Stimulated activated naive CD4-positive, alpha-beta T cell (primary cell): ENCODE measurements at places on chromosomes 12 and 14.

- no peak for DNase-seq
Observed at GRCh38 chr14:101410126-101410525, 151.2 kb upstream of the DIO3 start.

- no peak for DNase-seq
Observed at GRCh38 chr14:101028971-101029667, 125.6 kb upstream of the RTL1 start.

- no peak for DNase-seq
Observed at GRCh38 chr12:15592934-15593333, 196.3 kb downstream of the EPS8 start.

- DNase-seq: no peak
Observed at GRCh38 chr12:71306808-71307207, 132.8 kb upstream of the LGR5 start.

DNA sequence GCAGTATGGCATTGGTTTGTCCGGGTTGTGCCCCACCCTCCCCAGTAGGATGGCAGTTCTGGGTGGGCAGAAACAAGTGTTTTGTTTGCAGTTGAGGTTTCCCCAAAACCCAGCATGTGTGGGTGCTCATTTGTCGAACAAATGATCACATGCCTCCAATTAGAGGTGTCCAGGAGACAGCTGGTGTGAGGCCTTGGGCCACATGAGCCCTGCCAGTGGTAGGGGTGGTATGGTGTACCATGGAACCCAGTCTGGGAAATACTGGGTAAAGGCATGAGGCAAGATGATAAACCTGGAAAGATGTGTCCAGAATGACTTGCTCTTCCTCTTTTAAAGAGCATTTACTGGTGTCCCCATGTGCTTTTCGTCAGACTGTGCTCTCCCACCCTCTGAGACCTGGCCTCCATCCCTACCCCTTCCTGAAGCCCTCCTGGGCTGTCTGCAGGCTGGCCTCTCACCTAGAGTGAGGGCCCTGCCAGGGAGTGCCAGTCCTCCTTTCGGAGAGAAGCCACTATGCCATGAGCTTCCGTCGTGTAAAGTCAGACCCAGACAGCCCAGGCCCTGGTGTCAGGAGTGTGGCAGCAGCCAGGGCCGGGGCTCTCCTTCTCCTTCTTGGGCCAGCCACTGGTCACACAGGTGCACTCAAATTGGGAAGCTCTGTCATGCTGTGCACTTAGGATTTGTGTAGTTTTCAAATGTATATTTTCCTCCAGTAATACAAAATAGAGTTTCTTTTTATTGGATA lies 17.6 kb downstream of the ANKRD9 start:
- DNase-seq: no peak

- DNase-seq: no peak
Observed at GRCh38 chr12:110813285-110813684, 33.5 kb upstream of the CCDC63 start.

DNA sequence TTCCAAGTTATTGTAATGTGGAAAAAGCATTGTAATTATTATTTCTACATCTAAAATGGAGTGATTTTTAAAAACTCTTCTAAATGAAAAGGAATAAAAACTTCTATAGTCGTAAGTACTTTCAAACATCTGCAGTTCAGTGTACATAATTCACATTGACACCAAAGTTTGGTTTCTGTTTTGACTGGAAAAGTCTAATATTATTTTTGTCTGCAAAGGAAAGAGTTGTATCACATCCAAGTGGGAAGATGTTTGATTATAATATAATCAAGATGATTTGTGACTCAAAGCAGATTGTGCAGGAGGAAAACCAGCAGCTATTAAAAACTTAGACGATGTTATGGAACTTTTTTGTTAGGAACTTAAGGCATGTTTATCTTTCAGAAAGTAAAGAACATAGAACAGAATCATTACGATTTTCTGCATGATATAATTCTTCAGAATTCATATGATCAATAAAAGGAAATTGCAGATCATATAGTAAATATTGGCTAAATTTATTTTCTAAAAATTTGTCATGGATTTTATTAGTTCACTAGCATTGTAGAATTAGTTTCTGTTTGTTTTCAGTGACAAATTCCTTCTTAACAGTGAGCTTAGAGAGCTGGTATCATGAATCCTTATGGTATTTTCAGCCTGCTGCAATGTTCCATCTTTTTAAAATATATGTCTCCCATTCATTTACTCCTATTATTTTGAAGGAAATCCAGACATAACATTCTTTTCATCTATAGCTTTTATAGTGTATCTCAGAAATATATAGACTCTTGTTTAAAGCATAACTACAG lies 145.8 kb downstream of the MIPOL1 start:
- DNase-seq: no peak
